Activated naive CD8-positive, alpha-beta T cell treated with anti-CD3 and anti-CD28 coated beads for 36 hours (primary cell): ENCODE measurements at places on chromosomes 2 and 18.

DNA sequence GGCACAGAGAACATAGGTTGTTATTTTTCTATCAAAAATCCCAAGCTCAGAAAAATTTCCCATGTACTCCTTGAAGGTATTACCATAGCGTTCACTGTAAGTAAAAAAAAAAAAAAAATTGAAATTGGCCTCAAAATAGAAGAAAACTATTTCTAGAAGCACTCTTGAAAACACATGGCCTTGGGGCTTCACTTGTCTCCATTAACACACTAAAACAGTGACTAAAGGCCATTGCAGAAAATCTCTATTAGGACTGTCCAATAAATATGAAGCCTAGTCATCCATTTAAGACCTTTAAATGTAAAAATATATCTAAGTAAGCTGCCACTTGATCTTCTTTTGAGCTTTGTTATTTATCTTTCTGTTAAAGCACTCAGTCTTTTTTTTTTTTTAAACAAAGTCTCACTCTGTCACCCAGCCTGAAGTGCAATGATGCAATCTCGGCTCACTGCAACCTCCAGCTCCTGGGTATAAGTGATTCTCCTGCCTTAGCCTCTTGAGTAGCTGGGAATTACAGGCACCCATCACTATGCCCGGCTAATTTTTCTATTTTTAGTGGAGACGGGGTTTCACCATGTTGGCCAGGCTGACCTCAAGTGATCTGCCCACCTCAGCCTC lies 35.8 kb downstream of the CCDC68 start:
- H3K27ac ChIP-seq, result no peak overlapping the region
- no peaks in the 10 kb centered on the region for H3K36me3 ChIP-seq
- DNase-seq, result no peak
- peaks cover 4% of the 10 kb centered on the region for H3K27me3 ChIP-seq
- H3K4me3 ChIP-seq, result no peak overlapping the region
- no peaks in the 10 kb centered on the region for H3K4me1 ChIP-seq

DNA sequence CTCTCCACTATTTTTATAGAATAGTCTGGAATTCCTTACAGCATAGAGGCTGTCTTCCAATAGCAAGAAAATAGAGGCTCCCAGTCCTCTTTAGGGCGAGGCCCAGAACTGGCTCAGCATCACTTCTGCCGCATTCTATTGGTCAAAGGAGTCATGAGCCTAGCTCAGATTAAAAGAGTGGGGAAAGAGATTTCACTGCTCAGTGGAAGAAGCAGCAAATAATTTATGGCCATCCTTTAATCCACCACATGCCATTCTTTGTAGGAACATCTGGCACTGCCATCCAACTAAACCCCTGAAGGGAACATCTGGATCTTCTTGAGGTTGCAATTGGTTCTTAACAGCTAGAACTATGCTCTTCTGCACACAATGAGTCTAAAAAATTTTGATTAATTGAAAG lies 43.4 kb upstream of the NEUROD1 start:
- H3K36me3 ChIP-seq, result no peaks in the 10 kb centered on the region
- no peak overlapping the region for H3K27ac ChIP-seq
- H3K4me3 ChIP-seq, result no peak overlapping the region
- no peak for DNase-seq

- H3K27me3 ChIP-seq, result no peaks in the 10 kb centered on the region
- H3K27ac ChIP-seq, result no peak overlapping the region
Observed at GRCh38 chr2:228417526-228417925, 236.0 kb upstream of the SPHKAP start.

- H3K4me3 ChIP-seq, result no peak overlapping the region
- H3K27ac ChIP-seq, result no peak overlapping the region
- H3K4me1 ChIP-seq, result peaks cover 34% of the 10 kb centered on the region
- no peaks in the 10 kb centered on the region for H3K27me3 ChIP-seq
Observed at GRCh38 chr2:102261467-102262135, 49.8 kb upstream of the IL1RL1 start.

- H3K27me3 ChIP-seq, result no peaks in the 10 kb centered on the region
- H3K36me3 ChIP-seq, result peaks cover 40% of the 10 kb centered on the region
- peak overlapping the region; percentile 93 for H3K4me3 ChIP-seq
- peaks cover 51% of the 10 kb centered on the region for H3K4me1 ChIP-seq
Observed at GRCh38 chr18:47149457-47150028, 757 bp downstream of the HDHD2 start.
